MG63 (cell line): ENCODE measurements at places on chromosomes 2 and 18.
A peak's percentile ranks its signal among the peaks of the same experiment; 100 is the strongest.

DNA sequence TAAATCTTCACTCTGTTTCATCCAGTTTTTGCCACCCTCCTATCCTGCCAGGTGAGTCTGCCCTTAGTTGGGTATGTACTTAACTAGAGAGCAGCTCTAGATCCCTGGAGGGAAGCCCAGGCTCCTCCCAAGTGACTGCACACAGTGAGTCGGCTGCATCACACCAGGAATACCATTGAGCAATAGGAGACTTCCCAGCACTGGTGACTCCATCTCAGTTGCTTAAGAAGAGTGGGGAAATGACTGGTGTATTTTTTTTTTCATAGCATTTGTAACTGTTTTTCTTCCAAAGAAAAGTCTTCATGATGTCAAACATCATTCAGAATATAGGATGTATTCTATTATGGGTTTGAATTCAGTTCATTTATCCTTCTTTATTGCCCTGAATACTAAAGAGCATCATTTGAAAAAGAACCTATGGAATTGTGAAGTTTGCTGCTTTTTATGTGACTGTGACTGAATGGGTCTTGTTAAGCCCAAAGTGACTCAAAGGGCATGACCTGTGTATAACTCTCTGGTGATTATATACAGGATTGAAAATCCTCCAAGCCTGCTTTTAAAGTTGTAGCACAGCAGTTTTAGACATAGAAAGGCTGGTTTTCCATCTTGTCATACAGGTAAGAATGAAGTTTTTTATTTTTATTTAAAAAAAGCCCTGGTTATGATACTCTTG, 84.3 kb downstream of the MAP3K20 start:
- DNase-seq: peak; percentile 94

DNA sequence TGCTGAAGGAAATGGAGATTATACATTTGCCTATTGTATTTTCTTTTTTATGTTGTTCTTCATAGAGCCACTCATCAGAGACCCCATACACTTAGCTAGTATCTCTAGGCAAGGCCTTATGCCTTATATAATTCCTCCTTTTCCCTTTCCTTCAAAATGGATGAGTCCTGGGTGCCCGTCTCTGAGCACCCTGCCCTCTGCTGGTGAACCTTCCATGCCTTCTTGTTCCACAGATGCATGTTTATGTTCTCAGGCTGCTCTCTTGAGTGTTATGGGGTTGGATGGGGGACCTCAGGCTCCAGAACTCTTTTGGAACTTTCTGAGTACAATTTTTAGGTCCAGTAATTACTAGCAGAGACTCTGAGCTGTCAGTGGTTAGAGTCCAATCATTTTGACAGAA, 368.6 kb upstream of the SPRED2 start:
- no peak for DNase-seq

DNA sequence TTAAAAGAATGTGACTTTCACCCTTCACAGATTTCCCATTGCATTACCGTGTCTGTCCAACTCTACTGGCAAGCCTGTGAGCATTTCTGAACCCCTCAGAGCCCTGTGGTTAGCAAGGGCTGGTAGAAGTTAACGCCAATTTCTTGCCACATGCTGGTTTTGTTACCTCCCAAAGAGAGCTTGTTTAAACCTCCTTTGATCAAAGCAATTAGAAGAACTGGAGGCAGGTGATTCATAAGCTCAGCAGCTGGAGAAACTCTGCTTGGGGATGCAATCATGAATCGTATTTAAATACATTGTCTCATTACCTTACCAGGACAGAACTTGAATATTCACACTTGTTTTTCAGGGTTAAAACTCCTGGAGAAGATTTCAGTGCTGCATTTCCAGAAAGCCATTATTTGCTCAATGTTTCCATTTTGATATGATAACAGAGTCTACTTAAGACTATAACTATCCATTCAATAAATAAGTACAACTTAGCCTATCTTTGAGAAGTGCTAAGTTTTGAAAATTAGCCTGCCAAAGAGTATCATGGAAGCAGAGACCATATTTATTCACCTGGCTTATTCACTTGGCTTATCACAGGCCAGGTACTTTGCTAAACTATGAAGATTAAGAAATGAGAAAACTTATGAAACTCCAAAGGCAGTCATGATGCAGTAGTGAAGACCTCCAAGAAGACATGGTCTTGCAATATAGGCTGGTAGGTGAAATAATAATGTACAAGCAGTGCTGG, 292.8 kb downstream of the INSIG2 start:
- DNase-seq: no peak

GRCh38 chr2:208163489-208163888, at the start of gene CRYGA:
CRYGA (minus strand) TSS chr2:208163589; CDS start chr2:208163556, 33 bp downstream.
- no peak for DNase-seq

- DNase-seq: peak; percentile 62
Observed at GRCh38 chr2:1736997-1737480, 7.3 kb downstream of the PXDN start.

- DNase-seq: no peak
Observed at GRCh38 chr2:62857139-62857931, 151.8 kb downstream of the EHBP1 start.

GRCh38 chr2:133948610-133949290, 305.1 kb upstream of the MGAT5 start:
- DNase-seq: no peak

DNA sequence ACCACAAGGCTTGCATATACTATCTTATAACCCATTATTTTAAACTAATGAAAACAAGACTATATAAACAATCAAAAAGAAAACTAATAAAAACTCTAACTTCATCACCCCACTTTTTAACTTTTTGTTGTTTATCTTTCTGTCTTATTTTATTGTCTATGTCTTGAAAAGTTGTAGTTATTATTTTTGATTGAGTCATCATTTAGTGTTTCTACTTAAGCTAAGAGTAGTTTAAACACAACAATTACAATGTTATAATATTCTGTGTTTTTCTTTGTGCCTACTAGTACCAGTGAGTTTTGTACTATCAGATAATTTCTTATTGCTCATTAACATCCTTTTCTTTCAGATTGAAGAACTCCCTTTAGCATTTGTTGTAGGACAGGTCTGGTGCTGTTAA, 318.7 kb upstream of the ATP5MC3 start:
- no peak for DNase-seq
